ENCODE measurements at places on chromosomes 6 and 20.

DNA sequence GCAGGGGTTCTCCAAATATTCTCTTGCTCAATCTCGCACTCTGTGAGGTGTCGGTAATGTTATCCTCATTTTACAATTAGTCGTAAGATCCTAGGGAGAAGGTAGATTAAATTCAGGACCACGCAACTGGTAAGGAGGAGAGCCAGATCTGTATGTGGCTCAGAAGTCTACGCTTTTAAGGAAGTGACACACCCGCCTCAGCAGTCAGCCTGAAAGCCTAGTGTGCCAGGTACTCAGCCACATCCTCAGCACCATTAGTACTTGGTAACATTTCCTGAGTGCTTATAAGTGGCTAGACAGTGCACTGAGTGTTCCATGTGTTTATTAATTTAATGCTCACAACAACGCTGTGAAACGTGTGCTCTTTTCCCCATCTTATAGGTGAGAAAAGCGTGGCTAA, 63.7 kb downstream of the DHX35 start:
- DNase-seq, result no peak

DNA sequence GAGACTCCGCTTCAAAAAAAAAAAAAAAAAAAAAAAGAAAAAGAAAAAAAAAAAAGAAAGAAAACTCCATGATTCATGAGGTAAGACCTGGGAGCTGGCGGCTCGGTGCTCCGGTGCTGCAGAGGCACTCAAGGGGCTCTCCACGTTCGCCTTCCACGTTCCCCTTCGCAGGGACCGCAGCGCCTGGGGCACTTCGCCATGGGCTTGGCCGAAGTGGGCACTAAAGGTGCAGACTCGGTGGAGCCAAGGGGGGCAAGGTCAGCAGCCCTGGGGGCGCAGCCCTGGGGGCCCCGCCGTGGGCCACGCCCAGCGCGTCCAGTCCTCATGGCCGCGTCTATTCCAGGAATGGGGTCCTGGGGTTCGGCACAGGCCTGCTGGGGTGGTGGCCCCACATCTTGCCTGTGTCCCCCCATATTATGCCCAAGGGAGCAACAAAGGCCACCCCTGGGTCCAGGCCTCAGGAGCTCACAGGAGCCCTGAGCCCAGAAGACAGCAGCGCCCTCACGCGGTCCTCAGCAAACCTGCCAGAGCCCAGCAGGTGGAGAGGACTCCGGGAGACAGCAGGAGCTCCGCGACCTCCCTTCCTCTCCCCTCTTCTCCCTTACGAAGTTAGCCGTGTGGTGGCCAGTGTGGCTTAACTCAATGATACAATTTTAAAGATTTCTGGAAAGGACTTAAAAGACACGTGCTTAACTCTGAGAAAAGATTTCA, 21.9 kb downstream of the ZBTB46 start:
- no peak for DNase-seq

DNA sequence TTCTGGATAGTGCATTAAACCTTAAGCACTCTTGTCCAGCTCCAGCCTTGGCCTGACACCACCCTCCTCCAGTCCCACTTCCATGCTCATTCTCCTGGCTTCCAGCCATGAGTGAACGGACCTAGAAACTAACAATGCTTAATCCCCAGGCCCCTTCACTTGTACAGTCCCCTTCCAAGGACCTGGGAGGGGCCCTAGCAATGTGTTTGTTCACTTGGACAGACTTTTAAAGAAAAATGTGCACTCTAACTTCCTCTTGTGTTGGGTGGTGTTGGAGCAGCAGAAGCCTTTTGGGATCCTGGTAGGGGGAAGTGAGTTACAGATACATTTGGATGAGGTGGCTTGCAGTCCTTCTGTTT, 48.9 kb upstream of the CCN6 start:
- no peak for DNase-seq

- no peak for DNase-seq
Observed at GRCh38 chr20:2773812-2774211, 26.6 kb downstream of the CPXM1 start.

- DNase-seq, result no peak
Observed at GRCh38 chr20:57289391-57290177, 23.1 kb upstream of the BMP7 start.

- DNase-seq, result peak; percentile 70
Observed at GRCh38 chr6:35213824-35214756, at the start of gene SCUBE3. Gene SCUBE3, plus strand, starts transcription at chr6:35213956. Its CDS starts 463 bp downstream, at chr6:35214419.

- DNase-seq, result no peak
Observed at GRCh38 chr6:2556761-2557160, 194.0 kb downstream of the MYLK4 start.

GRCh38 chr6:81744131-81744530, 8.3 kb downstream of the TENT5A start:
- DNase-seq, result no peak

- DNase-seq, result no peak
Observed at GRCh38 chr6:31035862-31036497, 25.7 kb downstream of the MUC22 start.

GRCh38 chr6:169803271-169803811, 51.9 kb downstream of the ERMARD start:
- DNase-seq, result no peak

- no peak for DNase-seq
Observed at GRCh38 chr6:82568290-82568993, 204.8 kb downstream of the TPBG start.

DNA sequence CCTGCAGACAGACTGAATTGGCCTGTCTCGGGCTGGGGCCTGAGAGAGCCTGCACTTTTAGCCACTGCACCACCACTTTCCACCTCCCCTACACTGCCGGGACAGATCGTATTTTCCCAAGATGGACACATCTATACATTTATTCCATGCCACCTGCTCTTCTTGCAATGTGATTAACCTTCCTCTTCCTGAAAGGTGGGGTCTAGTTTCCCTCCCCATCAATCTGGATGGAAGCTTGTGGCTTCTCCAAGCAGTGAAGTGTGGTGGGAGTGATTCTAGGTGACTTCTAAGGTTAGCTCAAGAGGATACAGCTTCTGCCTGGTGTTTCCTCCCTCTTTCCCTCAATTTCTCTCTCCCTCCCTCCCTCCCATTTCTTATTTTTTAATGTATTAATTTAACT, 150.3 kb upstream of the PROKR2 start:
- DNase-seq, result no peak

DNA sequence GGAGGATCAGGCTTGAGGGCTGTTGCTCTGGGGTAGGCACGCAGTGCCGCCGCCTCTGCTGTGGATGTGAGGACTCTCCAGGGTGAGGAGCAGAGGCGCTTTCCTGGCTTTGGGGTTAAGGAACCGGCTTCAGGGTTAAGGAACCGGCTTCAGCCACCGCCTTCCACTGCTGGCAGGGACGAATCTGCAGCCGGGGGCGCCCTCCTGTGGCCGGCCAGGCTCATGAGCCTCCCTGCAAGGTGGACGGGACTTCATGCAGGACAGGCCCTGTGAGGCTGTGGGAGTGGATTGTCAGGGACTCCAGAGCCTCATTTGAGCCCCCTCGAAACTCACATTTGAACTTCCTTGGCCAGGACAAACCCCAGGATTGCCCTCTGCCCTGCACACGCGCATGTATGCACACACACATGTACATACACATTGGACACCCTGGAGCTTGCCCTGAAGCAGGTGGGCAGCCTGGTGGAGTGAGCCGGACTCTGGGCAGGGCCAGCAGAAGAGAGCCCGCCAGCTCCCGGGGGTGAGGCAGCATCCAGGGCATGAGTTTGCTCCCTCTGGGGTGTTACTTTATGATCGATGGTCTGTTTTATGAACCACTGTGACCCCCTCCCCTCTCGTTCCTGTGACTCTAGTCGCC, 146.9 kb downstream of the PHACTR3 start:
- DNase-seq, result peak; percentile 91

DNA sequence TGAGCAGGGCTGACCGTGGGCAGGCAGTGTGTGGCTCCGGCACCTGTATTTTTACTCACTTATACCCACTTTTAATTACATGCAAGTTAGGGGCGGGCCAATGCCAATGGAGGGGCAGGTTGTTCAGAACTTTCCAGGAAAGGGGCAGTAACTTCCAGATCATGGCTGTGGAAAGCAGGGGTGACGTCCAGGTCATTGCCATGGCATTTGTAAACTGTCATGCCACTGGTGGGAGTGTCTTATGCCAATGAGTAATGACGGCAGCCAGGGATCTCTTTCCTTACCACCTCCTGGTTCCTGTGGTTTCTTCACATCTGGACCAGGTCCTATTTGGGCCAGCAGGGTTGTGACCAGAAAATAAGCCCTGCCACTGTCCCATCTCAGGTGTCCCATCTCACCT, 258.7 kb downstream of the THBS2 start:
- no peak for DNase-seq

DNA sequence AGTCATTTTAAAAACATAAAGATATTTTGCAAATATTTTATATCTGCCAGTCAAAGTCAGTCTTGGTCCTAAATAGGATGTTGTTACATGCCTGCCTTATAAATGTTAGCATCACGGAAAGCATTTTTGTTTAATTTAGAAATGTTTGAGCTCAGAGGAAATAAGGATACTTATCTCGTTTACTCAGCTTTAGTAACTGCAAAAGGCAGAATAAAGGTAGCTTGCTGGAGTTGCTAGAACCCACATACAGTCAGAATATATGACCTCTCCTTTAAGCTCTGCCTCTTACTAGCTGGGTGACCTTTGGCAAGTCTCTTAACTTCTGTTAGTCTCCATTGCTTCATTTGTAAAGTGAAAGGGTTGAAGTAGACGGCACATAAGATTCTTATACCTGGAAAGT, 867.3 kb downstream of the KIF16B start:
- DNase-seq, result no peak

DNA sequence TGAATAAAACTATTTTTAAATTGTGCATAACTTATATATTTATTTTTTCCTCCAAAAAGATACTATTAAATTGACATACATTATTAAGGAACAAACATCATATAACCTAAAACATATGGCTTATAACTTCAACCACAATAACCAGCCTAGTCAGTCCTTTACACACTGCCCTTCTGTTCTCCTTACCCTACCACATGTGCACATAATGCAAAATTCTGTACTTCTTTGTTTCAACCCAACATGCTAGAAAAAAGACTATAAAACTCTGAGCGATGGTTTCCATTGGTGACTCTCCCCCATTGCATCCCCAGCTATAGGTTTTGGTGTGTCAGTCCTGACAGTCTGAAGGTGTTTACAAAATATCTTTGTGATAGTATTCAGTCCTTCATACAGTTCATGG, 14.8 kb upstream of the TTK start:
- DNase-seq, result no peak

DNA sequence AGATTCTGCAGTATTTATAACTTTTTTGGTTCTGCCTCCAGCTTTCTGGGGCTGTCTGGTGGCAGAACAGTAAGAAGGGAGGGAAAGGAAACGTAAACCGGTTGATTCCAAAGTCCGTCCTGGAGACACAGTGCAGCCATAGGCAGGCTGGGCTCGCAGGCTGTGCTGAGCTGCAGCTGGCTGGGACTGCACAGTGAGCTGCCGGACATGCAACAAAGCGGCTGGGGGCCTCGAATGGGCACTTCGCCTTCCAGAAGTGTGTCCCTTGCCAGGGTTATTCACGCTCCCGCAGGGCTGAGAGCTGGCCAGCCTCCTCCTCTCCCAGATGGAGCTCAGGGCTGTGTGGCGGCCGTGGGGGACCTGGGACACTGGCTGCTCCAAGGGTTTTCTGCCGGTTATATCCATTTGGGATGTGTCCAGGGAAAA, 78.1 kb upstream of the CD93 start:
- no peak for DNase-seq

DNA sequence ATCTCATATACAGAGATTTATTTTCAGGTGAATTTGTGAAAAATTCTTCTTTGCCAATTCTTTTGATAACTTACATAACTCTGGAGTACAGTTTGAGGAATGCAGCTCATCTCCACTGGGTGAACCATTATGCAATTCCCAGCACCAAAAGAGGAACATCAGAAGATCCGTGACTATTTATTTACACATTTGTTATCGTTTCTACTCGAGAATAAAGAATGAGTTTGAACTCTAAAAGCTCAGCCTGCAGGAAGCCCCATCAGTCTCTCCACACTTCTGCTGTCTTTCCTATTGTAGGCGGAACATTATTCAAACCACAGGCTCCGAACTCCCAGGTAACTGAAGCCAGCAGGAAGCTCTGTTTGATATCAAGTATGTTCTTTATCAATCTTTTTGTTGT, 95.9 kb upstream of the IFNGR1 start:
- no peak for DNase-seq

- no peak for DNase-seq
Observed at GRCh38 chr6:112287577-112288225, 33.3 kb upstream of the LAMA4 start.

DNA sequence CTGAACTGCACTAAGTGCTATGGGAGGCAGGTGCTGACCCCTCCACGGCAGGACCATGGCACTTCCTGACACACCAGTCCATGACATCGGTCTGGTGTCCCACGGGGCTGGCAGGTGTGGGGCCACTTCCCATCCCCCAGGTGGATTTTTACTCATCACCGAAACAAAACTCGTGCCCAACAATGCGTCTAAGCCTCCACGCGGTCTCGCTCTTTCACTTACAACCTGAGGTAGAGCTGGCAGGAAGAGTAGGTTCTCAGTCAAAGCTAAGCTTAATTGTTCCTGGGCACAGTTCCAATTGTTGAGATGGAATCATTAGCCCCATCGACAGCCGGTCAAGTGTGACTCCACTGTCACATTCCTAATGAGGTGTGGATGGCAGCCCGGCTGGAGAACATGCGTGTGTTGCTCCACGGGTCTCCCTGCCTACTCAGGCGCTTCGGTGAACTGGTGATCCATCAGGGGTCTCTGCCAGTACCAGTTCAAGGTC, 125.7 kb downstream of the SLC23A2 start:
- DNase-seq, result no peak

GRCh38 chr6:143050509-143050908, 10.2 kb upstream of the AIG1 start:
- DNase-seq, result no peak

GRCh38 chr6:163675611-163676010, 261.1 kb downstream of the QKI start:
- no peak for DNase-seq

GRCh38 chr20:25750765-25751696, 54.4 kb upstream of the ZNF337 start:
- no peak for DNase-seq

- DNase-seq, result no peak
Observed at GRCh38 chr6:28008053-28008452, 51.0 kb downstream of the OR2B6 start.

DNA sequence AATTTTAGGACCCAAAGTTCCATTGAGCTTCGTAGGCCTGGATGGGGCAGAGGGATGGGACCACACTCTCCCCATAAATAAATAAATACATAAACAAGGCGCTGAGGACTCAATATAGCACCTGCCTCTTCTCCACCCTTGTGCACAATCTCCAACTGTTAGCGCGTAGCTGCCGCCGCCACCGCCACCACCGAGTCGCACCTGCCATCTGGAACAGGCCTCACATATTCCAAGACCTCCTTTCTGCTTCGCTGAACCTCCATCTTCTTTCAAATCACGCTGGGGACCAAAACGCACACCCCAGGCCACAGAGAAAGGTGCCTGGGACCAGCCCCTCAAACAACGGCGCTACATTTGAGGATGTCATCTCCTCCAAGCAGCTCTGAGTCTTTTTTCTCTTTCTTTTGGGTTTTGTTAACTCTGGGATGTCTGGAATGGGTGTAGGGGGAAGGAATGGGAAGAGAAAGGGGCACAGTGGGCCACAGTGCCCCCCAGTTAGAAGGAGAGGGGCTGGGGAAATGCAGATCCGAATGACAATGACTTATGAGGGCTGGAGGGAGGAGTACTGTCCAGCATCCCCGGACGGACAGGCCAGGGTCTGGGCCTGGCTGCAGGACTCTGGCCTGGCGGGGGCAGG, 49.7 kb downstream of the NOL4L start:
- DNase-seq, result no peak

- DNase-seq, result no peak
Observed at GRCh38 chr20:38715646-38716045, 8.6 kb upstream of the SLC32A1 start.

Data from urothelium cell line (cell line).